A549 (cell line): ENCODE measurements at places on chromosomes 2 and 18.

DNA sequence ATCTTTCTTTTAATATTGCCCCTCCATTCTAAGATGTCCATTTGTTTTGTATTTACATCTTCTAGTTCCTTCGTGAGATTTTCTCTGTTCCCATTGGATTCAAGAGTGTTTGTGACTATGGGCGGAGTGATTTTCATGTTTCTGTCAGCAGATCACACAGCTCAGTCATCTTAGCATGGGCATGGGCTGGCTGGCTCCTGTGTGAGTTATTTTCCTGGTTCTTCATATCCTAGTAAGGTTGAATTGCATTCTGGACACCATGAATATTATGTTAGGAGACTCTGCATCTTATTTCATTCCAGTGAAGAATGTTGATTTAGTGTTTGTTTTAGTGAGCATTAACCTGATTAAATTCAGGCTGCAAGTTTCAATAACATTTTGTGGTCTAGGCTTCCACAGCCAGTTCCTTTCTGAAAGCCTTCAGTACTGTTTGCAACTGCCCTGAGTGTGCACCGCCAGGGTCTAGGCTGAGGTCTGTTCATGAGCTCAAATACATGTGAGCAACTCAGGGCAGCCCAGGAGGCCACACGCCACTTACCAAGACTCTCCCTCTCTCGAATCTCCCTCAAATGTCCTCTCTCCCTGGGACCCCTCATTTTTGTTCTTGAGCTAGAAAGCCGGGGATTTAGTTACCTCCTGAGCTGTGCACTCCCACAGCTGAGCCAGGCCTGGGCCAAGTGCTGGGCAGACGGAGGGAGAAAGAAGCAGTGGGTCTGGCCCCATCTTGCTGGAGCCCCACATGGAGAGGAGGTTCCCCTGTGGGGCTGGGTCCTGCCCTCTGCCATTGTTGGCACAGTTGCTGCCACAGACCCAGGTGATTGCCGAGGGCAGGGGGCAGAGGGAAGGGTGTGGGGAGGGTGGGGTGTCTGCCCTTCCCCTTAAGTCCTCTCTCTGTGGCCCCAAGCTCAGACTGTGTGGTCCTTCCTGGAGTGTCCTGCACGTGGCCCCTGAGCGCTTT, 145.9 kb downstream of the RTP5 start:
- no peak for DNase-seq

- DNase-seq = no peak
These were observed 76.9 kb upstream of the DAPL1 start for GRCh38 chr2:158718196-158718585.

DNA sequence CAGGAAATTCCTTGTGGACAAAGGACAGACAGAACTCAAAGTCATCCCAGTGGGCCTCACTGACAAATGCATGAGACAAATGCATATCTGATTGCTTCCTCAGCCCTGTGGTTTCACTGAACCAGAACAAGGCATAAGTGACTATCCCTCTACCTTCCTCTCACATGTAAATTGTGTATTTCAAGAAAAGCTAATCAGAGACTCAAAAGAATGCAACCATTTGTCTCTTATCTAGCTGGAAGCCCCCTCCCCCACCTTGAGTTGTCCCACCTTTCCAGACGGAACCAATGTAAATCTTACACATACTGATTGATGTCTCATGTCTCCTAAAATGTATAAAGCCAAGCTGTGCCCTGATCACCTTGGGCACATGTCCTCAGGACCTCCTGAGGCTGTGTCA, 102.0 kb upstream of the TMEM200C start:
- DNase-seq = no peak

- no peak for DNase-seq
These were observed 529.9 kb upstream of the KLHL29 start for GRCh38 chr2:22855081-22855480.

- no peak for DNase-seq
These were observed 328.0 kb upstream of the HS6ST1 start for GRCh38 chr2:128646691-128647090.
